Progenitor cell of endocrine pancreas (in vitro differentiated cells): ENCODE measurements at places on chromosomes 2 and 18.

- no peaks in the 10 kb centered on the region for H3K27me3 ChIP-seq
- peaks cover 2% of the 10 kb centered on the region for H3K4me1 ChIP-seq
- DNase-seq: peak; percentile 11
Measured at GRCh38 chr2:45494275-45494977, 116.6 kb downstream of the SRBD1 start.

GRCh38 chr2:30932870-30933269, 125.6 kb upstream of the CAPN13 start:
- no peak overlapping the region for H3K4me3 ChIP-seq
- no peaks in the 10 kb centered on the region for H3K4me1 ChIP-seq
- no peaks in the 10 kb centered on the region for H3K36me3 ChIP-seq
- no peak overlapping the region for H3K27ac ChIP-seq
- no peak for DNase-seq

DNA sequence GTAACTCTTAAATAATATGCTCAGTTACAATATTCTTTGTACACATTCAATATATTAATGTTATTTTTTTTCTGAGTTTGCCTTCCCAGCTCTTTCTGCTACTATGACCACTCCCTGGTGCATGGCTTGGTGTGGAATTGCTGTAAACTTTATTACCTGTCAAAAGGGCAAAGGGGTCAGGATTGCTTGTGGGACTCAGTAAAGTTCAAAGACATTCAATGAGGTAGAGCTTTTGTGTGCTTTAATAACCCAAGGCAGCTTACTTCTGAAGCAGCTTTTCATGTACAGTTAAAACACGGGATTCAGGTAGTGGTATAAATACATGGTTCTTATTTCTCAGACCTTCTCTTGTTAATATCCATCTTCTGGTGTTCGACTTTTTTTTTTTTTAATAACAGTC, 132.8 kb downstream of the MEIS1 start:
- H3K4me3 ChIP-seq: no peak overlapping the region
- peak overlapping the region; percentile 62 for H3K27ac ChIP-seq
- DNase-seq: no peak
- H3K27me3 ChIP-seq: no peaks in the 10 kb centered on the region
- peaks cover 32% of the 10 kb centered on the region for H3K36me3 ChIP-seq
- peaks cover 68% of the 10 kb centered on the region for H3K4me1 ChIP-seq

DNA sequence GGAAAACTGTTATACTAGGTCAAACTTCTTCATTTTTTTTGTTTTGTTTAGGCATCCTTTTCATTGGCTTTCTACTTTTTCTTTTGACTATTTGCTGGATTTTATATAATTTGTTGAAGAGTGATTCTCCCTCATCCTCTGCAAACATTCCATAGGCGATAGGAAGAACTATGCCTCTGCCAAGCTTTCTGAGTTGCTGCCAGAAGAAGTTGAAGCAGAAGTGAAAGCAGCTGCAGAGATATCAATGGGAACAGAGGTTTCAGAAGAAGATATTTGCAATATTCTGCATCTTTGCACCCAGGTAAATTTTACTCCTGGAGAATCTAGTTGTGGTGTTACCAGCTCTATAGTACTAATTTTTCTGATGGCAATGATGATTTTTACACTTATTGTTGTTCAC, 25.4 kb downstream of the NOP58 start:
- no peak overlapping the region for H3K27ac ChIP-seq
- H3K27me3 ChIP-seq: no peaks in the 10 kb centered on the region
- H3K4me1 ChIP-seq: no peaks in the 10 kb centered on the region
- no peak for DNase-seq
- peaks cover 24% of the 10 kb centered on the region for H3K36me3 ChIP-seq

DNA sequence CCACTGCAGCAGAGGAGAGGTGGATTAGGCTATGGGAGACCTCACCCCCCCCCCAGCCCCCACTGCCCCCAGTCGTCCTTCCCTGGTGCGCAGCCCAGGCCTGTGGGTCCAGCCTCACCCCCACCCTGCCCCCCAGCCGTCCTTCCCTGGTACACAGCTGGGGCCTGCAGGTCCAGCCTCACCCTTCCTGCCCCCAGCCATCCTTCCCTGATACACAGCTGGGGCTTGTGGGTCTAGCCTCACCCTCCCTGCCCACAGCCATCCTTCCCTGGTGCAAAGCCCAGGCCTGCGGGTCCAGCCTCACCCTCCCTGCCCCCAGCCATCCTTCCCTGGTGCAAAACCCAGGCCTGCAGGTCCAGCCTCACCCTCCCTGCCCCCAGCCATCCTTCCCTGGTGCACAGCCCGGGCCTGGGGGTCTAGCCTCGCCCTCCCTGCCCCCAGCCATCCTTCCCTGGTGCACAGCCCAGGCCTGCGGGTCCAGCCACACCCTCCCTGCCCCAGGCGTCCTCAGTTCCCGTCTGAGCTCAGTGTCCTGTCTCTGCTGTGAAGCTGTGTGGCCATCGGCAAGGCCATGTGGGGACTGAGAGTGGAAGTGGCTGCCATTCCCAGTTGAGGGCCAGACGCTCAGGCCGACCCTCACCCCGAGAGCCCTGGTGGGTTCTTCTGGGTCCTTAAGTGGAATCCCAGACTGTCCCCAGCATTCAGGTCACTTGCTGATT, 86.8 kb upstream of the SNTG2 start:
- peaks cover 41% of the 10 kb centered on the region for H3K27me3 ChIP-seq
- DNase-seq: no peak
- no peaks in the 10 kb centered on the region for H3K36me3 ChIP-seq
- no peak overlapping the region for H3K4me3 ChIP-seq
- peaks cover 16% of the 10 kb centered on the region for H3K4me1 ChIP-seq
- H3K27ac ChIP-seq: no peak overlapping the region

DNA sequence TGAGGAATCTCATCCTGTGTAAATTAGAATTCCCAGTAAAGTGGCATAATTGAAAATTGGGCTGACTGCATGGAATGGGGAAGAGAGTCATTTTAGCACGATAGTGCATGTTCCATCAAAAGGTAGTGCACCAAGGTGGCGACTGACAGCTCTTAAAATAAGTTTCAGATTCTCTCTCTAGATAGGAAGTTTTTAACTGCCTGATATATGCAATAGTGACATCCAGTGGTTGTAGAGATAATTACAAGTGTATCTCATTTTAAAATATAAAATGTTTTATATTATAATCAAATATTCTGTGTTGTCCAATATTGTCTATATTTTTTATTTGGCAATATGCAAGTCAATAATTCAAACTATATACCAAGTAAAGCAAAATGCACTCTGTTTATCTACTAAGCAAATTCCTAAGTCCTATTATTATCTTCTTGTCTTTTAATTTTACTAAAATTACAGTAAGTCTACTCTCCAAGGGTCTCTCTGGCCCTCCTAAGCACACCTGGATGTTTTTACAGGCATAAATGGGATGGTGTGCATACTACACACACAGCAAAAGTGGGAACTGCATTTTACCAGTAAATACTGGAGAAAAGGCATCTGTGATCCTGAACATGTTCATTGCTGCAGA, 397.7 kb upstream of the HNRNPA3 start:
- H3K4me1 ChIP-seq: peaks cover 31% of the 10 kb centered on the region
- H3K27me3 ChIP-seq: peaks cover 6% of the 10 kb centered on the region
- H3K4me3 ChIP-seq: no peak overlapping the region
- H3K27ac ChIP-seq: no peak overlapping the region

- no peak overlapping the region for H3K27ac ChIP-seq
- H3K27me3 ChIP-seq: no peaks in the 10 kb centered on the region
- no peaks in the 10 kb centered on the region for H3K4me1 ChIP-seq
Measured at GRCh38 chr2:239173301-239173700, 227.5 kb downstream of the HDAC4 start.

DNA sequence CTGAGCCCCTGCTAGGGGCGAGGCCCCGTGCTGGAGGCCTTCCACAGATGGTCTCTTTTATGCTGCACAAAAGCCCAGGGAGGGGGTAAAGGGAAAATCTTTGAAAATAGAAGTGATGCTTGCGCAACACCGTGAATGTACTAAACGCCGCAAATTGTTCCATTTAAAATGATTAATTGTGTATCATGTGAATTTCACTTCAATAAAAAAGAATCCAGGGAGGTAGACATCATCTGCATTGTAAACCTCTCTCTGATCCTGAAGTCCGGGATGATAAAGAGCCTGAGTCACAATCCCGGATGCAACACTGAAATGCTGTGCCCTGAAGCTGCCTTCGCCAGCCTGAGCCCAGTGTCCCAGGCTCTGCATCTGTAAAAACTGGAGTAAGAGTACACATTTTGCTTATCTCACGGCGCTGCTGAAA, 107.7 kb upstream of the PPP1CB start:
- no peak for DNase-seq
- no peak overlapping the region for H3K4me3 ChIP-seq
- H3K36me3 ChIP-seq: no peaks in the 10 kb centered on the region
- H3K27ac ChIP-seq: no peak overlapping the region
- peaks cover 5% of the 10 kb centered on the region for H3K27me3 ChIP-seq
- peaks cover 11% of the 10 kb centered on the region for H3K4me1 ChIP-seq

DNA sequence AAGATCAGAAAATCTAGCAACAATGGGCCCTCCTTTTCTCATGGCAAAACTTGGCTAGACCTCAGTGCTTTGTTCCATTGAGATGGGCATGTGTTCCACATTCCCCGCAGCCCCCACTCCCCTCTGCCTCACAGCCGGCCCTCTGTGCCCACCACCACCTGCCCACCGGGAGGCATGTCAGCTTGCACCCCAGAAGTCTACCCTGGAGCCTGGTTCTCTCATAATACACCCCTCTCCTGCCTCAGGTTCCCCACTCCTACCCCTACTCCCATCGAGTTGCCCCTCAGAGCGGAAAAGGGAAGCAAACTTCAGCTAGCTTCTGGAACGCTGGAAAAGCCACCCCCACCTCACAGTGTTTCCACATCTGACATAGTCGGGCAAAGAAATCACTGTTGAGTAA, 219.0 kb downstream of the ANAPC1 start:
- no peak for DNase-seq
- peaks cover 4% of the 10 kb centered on the region for H3K36me3 ChIP-seq
- H3K27me3 ChIP-seq: peaks cover 33% of the 10 kb centered on the region
- no peak overlapping the region for H3K4me3 ChIP-seq

- no peak overlapping the region for H3K27ac ChIP-seq
- no peak for DNase-seq
- H3K36me3 ChIP-seq: no peaks in the 10 kb centered on the region
- H3K4me3 ChIP-seq: no peak overlapping the region
- no peaks in the 10 kb centered on the region for H3K27me3 ChIP-seq
Measured at GRCh38 chr2:49719241-49719640, 564.9 kb upstream of the FSHR start.

DNA sequence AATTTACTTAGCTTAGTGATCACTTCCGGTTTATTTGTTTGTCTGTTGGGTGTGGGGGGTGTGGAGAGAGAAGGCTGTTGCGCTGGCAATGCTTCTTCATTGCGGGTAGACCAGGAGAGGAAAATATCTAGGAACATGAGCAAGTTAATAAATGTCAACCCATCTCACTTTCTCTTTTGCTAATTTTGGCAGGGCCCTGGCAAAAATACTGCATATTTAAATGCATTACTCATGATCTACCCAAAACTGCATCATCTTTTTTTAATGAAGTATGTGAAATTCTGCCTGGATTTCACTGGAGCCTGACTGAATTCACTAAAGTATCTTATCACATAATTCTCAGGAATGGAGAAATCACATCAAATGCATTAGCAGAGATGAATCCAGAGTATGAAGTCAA, 1131.0 kb upstream of the NXPH2 start:
- DNase-seq: no peak
- H3K4me1 ChIP-seq: no peaks in the 10 kb centered on the region
- H3K36me3 ChIP-seq: no peaks in the 10 kb centered on the region
- H3K4me3 ChIP-seq: no peak overlapping the region
- H3K27ac ChIP-seq: no peak overlapping the region

- H3K4me3 ChIP-seq: no peak overlapping the region
- DNase-seq: no peak
- no peaks in the 10 kb centered on the region for H3K27me3 ChIP-seq
- no peak overlapping the region for H3K27ac ChIP-seq
Measured at GRCh38 chr2:57549642-57550102, 496.9 kb upstream of the VRK2 start.

DNA sequence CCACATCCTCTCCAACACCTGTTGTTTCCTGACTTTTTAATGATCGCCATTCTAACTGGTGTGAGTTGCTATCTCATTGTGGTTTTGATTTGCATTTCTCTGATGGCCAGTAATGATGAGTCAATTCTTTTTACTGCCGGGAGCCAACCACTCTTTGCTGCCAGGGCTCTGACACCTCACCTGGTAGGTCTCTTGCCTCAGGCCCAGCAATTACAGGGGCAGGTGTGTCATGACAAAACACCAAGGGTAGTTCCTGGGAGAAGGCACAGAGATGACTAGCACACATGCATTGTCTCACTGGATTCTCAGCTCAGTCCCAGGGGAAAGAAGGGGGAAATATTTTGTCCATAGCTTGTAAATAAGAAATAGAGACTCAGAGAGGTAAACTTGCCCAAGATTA, 122.3 kb downstream of the CHST9 start:
- H3K27ac ChIP-seq: no peak overlapping the region
- no peaks in the 10 kb centered on the region for H3K27me3 ChIP-seq
- DNase-seq: no peak
- peaks cover 7% of the 10 kb centered on the region for H3K4me1 ChIP-seq

DNA sequence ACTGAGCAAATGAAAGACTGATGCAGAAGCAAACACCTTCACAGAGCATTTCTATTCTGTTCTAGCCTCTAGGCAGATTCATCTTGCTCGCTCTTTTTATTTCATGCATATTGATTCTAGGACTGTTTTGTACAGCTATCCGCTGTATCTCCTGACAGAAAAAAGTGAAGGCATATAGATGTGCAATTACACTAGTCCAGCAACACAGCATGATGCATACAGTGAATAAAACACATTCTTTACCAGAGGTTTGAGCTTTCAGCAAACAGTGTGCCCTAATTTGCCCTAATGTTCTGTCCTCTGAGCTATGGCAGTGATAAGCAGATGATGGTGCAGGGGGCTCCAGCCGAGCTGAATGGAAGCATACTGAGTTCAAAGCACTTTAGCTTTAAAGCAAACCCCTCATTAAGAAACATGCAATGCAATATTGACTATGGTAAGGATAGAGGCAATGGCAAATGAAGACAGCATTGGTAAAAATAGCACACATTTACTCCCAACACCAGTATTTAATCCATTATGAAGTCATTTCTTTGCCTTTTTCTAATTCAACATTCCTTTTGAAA, 141.2 kb upstream of the RGPD4 start:
- no peak for DNase-seq
- H3K4me1 ChIP-seq: no peaks in the 10 kb centered on the region
- H3K27ac ChIP-seq: no peak overlapping the region
- H3K4me3 ChIP-seq: no peak overlapping the region
- H3K27me3 ChIP-seq: no peaks in the 10 kb centered on the region

DNA sequence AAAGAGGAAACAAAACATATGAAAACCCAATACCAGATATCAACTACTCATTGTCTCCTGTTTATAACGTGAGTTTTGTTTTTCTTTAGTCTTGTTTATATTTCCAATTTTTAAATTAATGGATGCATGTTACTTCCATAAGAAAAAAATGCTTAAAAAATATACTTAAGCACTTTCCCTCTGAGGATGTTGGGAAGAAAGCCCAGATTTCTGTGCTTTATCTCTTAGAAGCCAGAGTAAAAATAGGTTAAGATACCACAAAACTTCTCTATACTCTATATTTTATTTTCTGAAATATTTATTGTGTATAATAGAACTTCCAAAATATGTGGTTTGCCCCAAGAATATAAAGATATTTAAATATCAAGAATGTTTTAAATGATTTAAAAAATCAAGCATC, 633.9 kb downstream of the STK39 start:
- H3K4me3 ChIP-seq: no peak overlapping the region
- DNase-seq: no peak
- no peaks in the 10 kb centered on the region for H3K27me3 ChIP-seq
- H3K36me3 ChIP-seq: peaks cover 3% of the 10 kb centered on the region
- no peak overlapping the region for H3K27ac ChIP-seq

GRCh38 chr2:151098841-151099240, 162.8 kb downstream of the RBM43 start:
- no peaks in the 10 kb centered on the region for H3K36me3 ChIP-seq
- H3K4me1 ChIP-seq: no peaks in the 10 kb centered on the region
- no peak for DNase-seq
- H3K27ac ChIP-seq: no peak overlapping the region
- H3K27me3 ChIP-seq: no peaks in the 10 kb centered on the region
